Retinal pigment epithelial cell (primary cell): ENCODE measurements at places on chromosomes 1 and 21.

DNA sequence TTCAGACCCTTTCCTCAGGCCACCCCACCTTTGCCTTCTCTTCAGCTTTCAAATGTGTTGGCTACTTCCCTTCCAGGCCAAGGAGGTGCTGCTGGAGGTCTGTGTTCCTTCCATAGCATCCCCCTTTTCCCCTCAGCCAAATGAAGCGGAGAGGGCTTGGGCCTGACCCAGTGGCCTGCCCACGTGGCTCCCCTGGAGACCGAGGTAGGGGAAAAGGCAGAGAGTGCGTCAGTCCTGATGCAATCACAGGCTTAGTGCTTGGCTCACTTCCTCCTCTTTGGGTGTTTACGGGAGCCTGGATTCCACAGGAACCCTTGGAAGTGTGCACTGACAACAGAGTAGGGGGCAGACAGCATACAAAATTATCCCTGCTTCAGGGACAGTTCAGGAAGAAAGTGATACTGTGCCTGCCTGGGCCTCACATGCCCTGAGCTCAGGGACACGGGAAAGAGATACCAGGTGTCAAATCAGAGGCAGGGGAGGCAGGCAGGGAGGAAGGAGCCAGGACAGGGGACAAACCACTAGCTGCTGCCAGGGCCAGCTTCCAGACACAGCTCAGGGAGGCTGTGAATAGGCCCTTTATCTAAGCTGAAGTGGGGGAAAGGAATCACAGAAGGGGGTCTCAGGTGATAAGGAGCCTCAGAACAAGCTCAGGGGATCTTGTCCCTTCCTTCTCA lies 16.6 kb upstream of the PTP4A2 start:
- DNase-seq, result peak; percentile 96

- DNase-seq, result no peak
Observed at GRCh38 chr1:46133781-46134350, 1.4 kb upstream of the PIK3R3 start.

DNA sequence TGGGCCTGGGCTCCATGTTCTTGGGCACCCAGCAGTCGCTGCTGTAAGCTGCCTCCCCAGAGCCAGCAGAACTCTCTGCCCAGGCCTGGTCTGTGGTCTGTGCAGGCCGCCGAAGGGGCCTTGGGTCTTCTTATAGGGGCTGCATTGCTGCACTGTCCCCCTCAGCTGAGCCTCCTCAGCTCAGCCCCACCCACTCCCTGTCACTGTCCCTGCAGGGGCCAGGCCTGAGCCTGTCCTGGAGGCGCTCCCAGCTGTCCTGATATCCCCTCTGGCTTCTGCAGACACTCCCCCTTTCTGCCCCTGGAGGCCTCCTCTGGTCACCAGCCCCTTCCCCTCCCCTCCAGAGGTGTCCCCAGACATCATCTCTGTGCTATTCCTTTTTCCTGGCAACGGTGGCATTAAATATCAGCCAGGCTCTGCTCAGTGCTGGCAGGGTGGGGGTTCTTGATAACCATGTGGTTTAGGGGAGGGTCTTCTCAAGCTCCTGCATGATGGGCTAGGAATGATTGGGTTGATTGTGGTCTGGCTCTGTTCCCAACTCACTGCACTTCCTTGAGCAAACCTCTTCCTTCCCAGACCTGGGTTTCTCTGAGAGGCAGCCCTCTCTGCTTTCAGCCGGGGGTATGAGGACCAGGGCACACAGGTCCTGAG lies 3.7 kb upstream of the FOXO6 start:
- DNase-seq, result peak; percentile 46

DNA sequence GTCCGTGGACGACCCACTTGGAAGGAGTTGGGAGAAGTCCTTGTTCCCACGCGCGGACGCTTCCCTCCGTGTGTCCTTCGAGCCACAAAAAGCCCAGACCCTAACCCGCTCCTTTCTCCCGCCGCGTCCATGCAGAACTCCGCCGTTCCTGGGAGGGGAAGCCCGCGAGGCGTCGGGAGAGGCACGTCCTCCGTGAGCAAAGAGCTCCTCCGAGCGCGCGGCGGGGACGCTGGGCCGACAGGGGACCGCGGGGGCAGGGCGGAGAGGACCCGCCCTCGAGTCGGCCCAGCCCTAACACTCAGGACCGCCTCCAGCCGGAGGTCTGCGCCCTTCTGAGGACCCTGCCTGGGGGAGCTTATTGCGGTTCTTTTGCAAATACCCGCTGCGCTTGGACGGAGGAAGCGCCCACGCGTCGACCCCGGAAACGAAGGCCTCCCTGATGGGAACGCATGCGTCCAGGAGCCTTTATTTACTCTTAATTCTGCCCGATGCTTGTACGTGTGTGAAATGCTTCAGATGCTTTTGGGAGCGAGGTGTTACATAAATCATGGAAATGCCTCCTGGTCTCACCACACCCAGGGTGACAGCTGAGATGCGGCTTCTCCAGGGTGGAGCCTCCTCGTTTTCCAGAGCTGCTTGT lies 32.4 kb downstream of the PRMT2 start:
- no peak for DNase-seq

DNA sequence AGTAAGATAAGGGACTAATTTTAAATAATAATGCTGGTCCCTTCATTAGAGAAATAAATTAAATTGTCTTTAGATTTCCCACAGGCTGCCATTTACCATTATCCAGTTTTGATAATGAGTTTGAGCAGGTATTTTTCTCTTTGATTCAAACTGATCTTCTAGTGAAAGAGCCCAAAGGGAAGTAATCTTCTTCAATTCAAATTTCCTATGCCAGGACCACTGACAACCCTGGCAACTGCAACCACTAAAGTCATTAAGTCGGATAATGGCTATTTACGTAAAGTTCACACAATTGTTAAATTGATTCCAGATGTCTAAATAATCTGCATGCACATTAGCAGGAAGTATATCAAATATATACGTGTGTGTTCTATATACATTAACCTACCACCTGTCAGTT lies 399.3 kb downstream of the PTPRC start:
- DNase-seq, result no peak

DNA sequence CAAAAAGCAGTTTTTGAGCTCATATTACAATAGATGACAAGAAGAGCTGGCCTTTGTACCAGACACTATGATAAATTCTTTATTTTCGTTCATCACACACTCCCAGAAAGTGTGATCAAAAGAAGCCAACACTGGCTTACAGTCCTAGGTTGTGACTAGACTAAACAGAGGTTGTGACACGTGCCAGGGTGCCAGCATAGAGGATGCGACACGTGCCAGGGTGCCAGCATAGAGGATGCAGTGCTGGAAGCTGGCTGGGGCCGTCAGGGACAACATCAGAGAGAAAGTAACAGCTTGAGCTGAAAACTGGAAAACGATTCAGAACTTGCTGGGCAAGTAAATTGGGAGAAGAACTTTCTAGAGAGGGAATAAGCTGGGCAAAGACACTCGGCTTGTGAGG lies 2.2 kb downstream of the MTARC1 start:
- DNase-seq, result no peak

- DNase-seq, result no peak
Observed at GRCh38 chr21:43890042-43890441, 25.0 kb downstream of the AGPAT3 start.

GRCh38 chr1:119544165-119544762 lies 37.3 kb downstream of the HSD3B1 start:
- DNase-seq, result no peak

DNA sequence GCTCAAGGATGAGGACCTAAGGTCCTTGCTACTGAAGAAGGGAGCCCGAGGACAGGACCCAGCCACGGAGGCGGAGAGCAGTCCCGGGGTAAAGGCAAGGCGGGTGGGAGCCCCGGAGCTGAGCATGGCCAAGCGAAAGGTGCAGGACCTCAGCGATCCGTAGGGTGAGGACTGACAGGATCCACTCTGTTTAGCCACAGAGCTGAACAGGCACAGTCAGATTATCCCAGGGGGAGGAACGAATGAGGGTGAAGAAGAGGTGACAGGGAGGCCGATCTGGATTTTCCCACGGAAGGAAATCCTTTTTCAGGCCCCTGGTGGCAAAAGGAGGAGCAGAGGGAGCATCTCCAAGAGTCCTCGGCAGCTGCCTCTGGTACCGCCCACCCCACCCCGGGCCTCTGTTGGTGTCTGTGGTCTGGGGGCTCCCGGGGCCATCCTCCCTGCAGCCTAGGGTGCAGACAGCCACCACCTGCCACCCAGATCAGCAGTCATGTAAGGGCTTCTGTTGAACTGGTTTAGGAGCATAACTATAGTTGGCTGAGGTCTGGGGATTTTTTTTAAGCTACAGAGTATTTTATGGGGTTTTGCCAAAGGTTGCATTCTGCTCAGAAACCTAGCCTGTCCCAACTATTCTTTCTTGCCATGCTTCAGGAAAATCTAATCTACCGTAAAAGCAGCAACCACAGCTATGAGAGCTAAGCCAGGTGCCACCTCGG lies 32.3 kb upstream of the LBR start:
- DNase-seq, result no peak

DNA sequence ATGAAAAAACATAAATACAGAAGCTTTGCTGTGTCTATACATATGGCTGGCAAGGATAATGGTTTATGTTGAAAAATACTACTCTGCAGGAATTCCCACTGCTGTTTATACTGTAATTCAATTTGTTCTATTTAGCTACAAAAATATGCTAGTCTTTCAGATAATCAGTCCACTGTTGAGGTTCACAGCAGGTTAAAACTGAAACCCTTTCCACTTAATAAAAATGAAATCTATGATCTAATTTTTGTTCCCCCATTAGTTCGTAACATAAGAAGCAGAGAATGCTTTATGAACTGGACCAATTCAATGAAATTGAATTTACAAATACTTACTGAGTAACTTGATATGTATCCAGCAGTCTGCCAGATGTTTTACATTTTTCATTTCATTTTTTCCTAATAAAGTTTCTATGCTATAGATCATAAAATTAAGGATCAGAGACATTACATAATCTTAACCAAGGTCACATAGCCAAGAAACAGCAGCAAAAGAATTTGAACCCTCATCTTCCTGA lies 360.1 kb upstream of the BEND5 start:
- no peak for DNase-seq

DNA sequence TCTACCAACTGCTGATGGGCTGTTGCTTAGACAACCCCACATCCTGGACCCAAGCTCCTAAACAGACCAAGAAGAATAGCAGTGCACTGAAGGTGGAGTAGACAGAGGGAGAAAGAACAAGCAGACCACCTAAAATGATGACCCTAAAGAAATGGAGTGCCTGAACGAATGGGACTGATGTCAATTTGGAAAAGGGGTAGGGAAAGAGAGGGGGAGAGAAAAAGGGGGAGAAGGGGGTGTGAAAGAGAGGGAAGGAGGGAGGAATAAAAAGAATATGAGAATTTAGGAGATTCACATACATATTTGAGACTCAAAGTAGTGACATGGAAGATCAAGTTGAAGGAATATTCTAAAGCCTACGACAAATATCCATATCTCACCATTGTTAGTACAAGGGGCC lies 144.4 kb upstream of the DUSP10 start:
- DNase-seq, result no peak

DNA sequence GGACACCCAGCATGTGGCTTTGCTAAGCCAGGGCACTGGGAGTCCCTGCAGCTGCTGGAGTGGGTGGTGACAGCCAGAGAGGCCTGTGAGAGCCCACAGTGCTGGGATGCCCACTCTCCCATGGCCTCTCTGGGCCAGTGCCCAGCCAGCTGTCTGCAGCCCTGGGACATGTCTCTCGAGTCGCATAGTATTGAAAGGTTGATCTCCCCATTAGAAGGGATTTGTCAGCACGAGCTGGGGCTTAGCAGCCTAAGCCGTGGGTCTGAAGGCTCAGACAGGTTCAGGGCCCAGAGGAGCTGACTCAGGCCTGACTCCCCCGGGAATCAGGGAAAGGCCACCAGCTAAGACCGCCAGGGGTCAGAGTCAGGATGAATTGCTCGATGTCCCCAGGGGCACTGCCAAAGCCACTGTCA lies 53.5 kb downstream of the FOXD2 start:
- DNase-seq, result peak; percentile 79

DNA sequence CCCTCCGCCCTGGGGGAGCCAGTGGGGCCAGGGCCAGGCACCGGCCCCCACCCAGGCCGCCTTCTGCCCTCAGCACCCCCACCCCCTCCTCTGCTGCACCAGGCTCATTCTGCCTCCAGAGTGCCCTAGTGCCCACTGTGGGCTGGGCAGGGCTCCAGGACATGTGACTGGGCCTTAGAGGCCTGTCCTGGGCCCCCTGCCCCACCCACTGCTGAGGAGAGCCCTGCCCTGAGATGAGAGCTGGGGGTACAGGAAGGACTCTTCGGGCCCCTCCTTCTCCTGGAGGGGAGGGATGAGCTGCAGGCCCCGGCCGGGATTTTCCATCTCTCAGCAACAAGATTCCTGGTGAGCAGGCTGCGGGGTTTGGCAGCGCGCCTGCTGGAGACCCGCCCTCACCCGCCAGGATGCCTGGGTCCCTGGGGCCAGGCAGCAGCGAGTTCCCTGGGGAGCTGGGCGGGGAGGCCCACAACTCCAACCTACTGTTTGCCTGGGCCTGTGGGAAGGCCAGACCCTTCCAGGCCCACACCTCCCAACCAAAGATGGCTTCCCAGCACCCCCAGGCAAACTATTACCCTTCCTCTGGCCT lies 14.0 kb downstream of the AHDC1 start:
- no peak for DNase-seq

DNA sequence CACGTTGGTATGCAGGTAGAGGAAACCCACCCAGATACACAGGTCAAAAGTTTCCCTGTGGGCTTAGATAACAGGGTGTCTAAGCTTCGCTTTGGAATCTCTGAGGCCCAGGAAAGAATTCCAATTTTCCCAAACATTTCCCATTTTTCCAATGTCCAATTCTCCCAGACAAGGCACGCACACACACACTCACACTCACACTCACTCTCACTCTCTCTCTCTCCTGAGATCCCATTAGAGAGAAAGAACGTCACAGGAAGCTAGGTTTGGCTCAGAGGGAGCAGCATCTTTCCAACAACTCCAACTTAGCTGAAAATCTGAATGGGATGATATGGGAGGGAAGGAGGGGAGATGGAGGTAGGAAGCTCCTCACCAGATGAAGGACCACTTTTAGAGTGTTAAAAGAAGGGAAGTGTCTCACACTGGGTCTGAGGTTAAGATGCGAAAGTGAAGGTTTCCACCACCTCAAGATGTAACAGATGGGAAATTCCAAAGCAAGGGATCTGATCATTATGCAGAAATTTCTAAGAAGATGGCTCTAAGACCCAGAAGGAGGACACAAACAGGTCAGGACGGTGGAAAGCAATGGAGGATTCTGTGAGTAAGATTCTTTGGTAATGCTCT lies 63.5 kb downstream of the GNG12 start:
- DNase-seq, result no peak

DNA sequence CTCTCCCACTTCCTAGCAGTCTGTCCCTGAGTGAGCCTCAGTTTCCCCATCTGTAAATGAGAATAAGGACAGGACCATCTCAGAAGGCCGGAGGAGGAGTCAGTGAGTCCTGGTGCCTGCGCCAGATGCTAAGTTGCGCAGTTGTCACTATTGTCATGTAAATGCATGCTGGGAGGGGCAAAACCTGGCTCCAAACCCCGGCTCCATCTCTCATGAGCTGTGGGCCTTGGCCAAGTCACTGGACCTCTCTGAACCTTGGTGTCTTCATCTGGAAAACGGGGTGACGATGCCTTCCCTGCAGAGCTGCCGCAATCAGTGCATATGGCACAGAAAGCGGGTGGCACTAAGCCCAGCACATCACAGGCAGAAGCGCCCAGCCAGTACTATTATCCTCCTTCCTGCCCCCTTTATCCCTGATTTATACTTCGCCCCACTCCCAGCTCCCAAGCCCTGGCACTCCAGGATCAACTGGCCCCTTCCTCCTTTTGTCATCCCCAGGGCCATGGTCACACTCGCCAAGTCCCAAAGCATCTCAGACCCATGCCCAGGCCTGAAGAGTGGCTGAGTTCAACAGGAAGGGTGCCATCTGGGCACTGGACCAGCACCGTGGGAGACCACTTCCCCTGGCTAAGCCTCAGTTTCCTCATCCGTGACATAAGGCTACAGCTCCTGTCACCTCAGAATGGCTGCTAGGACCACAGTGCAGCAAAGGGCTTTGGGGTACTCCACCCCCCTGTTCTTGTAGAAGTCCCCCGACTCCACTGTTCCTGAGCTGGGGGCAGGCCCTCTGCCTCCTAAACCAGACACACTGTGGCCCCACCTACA lies 4.3 kb upstream of the PLEKHG5 start:
- no peak for DNase-seq
